ENCODE measurements at places on chromosomes 1 and 21.

DNA sequence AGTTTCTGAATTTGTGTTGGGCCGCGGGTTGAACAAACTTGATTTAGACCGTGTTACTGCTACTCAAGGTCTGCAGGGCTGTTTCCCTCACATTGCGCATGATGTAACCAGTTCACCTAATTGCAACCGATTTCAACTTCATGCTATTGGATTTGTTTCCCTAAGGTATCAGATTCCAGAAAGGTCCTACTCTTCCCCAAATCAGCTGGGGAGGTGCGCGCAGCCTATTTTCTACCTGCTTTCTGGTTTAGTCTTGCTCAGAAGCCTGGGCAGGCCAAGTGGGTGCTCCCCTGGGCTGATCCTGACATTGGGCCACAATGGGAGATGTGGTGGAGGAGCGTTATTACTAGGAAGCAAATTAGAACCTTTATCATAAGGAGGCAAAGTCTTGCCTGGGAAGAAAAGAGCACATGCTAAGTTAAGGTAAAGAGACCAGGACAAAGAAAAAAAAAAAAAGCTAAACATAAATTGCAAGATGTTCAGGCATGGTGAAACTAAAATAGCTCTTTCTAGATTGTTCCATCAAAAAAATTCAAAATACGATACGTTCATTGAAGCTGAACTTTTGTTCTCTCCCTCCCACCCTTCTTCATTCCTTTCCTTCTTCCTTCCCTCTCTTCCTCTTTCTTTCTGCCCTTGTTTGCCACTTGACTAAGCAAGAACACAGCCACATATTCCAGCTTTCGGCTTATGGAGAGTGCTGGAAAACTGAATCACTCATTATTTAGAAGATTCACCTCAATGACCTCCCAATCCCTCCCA is 28.8 kb upstream of the TARBP1 start:
- no peaks in the 10 kb centered on the region for H3K36me3 ChIP-seq
- H3K27me3 ChIP-seq = no peaks in the 10 kb centered on the region
- no peak overlapping the region for H3K4me3 ChIP-seq

DNA sequence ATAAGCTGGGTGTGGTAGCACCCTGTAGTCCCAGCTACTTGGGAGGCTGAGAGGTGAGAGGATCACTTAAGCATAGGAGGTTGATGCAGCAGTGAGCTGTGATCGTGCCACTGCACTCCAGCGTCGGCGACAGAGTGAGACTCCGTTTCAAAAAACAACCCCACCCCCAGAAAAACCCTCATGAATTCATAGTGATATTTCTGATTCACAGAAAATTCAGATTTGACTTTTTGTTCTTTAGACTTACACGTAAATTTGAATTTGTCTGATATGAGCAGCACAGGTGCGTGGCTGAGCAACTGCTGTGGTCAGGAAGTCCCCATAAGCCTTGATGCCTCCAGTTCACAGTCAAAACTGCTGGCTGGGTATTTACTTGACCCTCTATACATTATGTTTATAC is 10.0 kb upstream of the MORC3 start:
- no peaks in the 10 kb centered on the region for H3K4me1 ChIP-seq
- H3K27me3 ChIP-seq = no peaks in the 10 kb centered on the region
- DNase-seq = no peak
- H3K27ac ChIP-seq = no peak overlapping the region
- H3K4me3 ChIP-seq = no peak overlapping the region

- no peak overlapping the region for H3K4me3 ChIP-seq
- peaks cover 97% of the 10 kb centered on the region for H3K4me1 ChIP-seq
- no peak overlapping the region for H3K27ac ChIP-seq
- no peak for DNase-seq
- no peaks in the 10 kb centered on the region for H3K27me3 ChIP-seq
These were observed 78.6 kb downstream of the LAMC1 start for GRCh38 chr1:183101841-183102276.

- H3K4me3 ChIP-seq = no peak overlapping the region
- no peaks in the 10 kb centered on the region for H3K36me3 ChIP-seq
- H3K4me1 ChIP-seq = peaks cover 16% of the 10 kb centered on the region
These were observed 53.2 kb upstream of the MRPS6 start for GRCh38 chr21:34020005-34020847.

- H3K27me3 ChIP-seq = no peaks in the 10 kb centered on the region
- peak overlapping the region; percentile 31 for H3K27ac ChIP-seq
- no peak overlapping the region for H3K4me3 ChIP-seq
- H3K4me1 ChIP-seq = no peaks in the 10 kb centered on the region
- DNase-seq = no peak
These were observed 44.2 kb downstream of the PRRX1 start for GRCh38 chr1:170707959-170708655.

Measured in esophagus muscularis mucosa (tissue), 4 donors.